ENCODE measurements at places on chromosomes 2 and 18. TPM values are rescaled to one million over a fixed set of nuclear protein-coding genes. Genes with fewer than 3 reads are reported as not detected.

DNA sequence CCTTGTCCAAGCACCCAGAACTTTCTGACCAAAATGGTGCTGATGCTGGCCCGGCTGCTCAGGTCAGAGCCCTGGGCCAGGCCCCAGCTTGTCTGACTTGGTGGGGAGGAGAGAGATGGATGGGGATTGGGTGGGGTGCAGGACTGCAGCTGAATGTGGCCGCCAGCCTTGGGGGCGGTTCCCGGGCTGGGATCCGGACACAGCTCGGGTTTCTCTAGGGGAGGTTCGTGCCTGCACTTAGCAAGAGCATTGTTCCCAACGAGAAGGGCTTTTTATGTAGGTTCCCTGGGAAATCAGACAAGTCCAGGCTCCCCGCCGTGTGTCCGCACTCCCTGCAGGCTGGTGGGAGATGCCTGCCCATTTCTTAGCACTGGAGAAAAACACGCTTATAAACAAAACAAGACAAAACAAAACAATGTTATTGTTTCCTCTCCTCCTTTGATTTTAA, 50.5 kb upstream of the HS6ST1 start:
- H3K27ac ChIP-seq = no peak overlapping the region
- no peak for DNase-seq
- H3K4me3 ChIP-seq = no peak overlapping the region
- H3K4me1 ChIP-seq = no peaks in the 10 kb centered on the region

GRCh38 chr2:218343591-218343990, 13.1 kb upstream of the CATIP start:
- H3K27ac ChIP-seq = no peak overlapping the region
- no peaks in the 10 kb centered on the region for H3K27me3 ChIP-seq
- DNase-seq = no peak
- H3K4me3 ChIP-seq = no peak overlapping the region

GRCh38 chr2:199384043-199384442, 73.7 kb downstream of the SATB2 start:
- no peaks in the 10 kb centered on the region for H3K27me3 ChIP-seq
- DNase-seq = no peak
- H3K36me3 ChIP-seq = no peaks in the 10 kb centered on the region
- H3K27ac ChIP-seq = no peak overlapping the region

DNA sequence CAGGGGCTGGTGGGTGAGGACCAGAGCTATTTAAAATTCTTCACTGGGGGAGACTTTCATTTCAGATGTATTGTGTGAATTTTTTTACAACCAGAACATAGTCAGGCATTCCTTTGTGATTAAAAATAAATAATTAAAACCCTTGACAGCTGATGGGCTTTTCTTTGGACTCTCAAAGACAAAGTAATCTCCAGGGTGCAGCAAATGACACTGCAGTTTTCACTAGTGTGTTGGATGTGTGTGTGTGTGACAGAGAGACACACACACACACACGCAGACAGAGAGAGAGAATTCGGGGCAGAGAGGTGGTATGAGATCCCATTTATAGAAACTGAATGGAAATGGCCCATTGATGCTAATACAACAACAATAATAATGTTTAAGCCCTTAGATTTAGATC, 10.3 kb upstream of the GALNT14 start:
- no peak overlapping the region for H3K4me3 ChIP-seq
- no peak for DNase-seq
- H3K27ac ChIP-seq = no peak overlapping the region
- no peaks in the 10 kb centered on the region for H3K4me1 ChIP-seq

DNA sequence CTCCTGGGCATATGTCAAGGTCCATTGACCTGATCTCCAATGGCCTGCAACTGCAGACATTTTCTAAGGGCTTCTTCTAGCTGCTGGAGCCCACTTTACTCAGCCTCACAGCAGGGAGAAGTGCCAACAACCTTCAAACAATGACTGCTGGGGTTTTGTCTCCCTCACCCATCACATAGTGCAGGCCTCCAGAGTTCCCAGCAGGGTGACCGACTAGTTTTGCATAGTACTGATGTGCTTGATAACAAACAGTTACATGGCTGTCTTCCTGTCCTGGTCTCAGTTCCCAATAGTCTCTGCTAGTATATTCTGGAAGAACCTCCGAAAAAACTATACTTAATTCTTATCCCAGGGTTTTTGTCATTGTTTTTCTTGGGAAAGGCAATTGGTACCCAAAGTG, 10.4 kb upstream of the NETO1 start:
- H3K4me1 ChIP-seq = no peaks in the 10 kb centered on the region
- no peaks in the 10 kb centered on the region for H3K27me3 ChIP-seq
- H3K27ac ChIP-seq = no peak overlapping the region
- no peaks in the 10 kb centered on the region for H3K36me3 ChIP-seq
- no peak overlapping the region for H3K4me3 ChIP-seq

GRCh38 chr2:152766928-152767327, 48.5 kb downstream of the ARL6IP6 start:
- peaks cover 8% of the 10 kb centered on the region for H3K36me3 ChIP-seq
- H3K27ac ChIP-seq = no peak overlapping the region
- no peaks in the 10 kb centered on the region for H3K27me3 ChIP-seq
- H3K4me3 ChIP-seq = no peak overlapping the region
- DNase-seq = no peak

- H3K36me3 ChIP-seq = no peaks in the 10 kb centered on the region
- H3K4me1 ChIP-seq = no peaks in the 10 kb centered on the region
- DNase-seq = no peak
Measured at GRCh38 chr2:233699424-233700027, 6.8 kb downstream of the UGT1A6 start.

GRCh38 chr2:64769392-64770044, 115.8 kb upstream of the SERTAD2 start:
- no peak overlapping the region for H3K27ac ChIP-seq
- H3K36me3 ChIP-seq = no peaks in the 10 kb centered on the region
- H3K27me3 ChIP-seq = no peaks in the 10 kb centered on the region

DNA sequence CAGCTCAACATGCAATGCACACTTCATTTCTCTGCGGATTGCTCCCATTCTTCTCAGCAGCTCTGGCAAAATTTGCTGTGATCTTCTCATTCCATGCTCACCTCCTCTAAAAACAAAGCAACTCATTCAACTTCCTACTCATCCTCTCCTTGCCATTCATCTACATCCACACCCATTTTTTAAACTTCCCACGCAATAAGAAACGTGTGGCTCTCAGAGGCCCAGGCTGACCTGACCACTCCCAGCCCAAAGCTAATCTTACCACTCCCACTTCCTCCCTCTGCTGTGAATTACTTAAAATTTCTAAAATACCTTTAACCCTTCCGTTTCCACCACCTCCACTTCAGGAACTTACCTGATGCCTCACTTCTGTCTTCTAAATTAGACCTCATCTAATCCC, 15.2 kb downstream of the ABCB11 start:
- H3K4me1 ChIP-seq = no peaks in the 10 kb centered on the region
- no peak overlapping the region for H3K27ac ChIP-seq
- no peaks in the 10 kb centered on the region for H3K36me3 ChIP-seq
- no peaks in the 10 kb centered on the region for H3K27me3 ChIP-seq
- no peak for DNase-seq

GRCh38 chr2:48205137-48205798, 299.0 kb upstream of the FBXO11 start:
- H3K27ac ChIP-seq = no peak overlapping the region
- no peaks in the 10 kb centered on the region for H3K4me1 ChIP-seq
- no peaks in the 10 kb centered on the region for H3K27me3 ChIP-seq
- H3K4me3 ChIP-seq = no peak overlapping the region
- no peaks in the 10 kb centered on the region for H3K36me3 ChIP-seq
- DNase-seq = no peak

GRCh38 chr2:4404363-4404762, 701.0 kb downstream of the DCDC2C start:
- no peak overlapping the region for H3K27ac ChIP-seq
- no peaks in the 10 kb centered on the region for H3K36me3 ChIP-seq
- DNase-seq = no peak
- no peaks in the 10 kb centered on the region for H3K27me3 ChIP-seq

- no peak overlapping the region for H3K27ac ChIP-seq
- no peaks in the 10 kb centered on the region for H3K36me3 ChIP-seq
- H3K4me3 ChIP-seq = no peak overlapping the region
- H3K4me1 ChIP-seq = no peaks in the 10 kb centered on the region
- H3K27me3 ChIP-seq = no peaks in the 10 kb centered on the region
Measured at GRCh38 chr2:98781822-98782221, 50.9 kb upstream of the MGAT4A start.

DNA sequence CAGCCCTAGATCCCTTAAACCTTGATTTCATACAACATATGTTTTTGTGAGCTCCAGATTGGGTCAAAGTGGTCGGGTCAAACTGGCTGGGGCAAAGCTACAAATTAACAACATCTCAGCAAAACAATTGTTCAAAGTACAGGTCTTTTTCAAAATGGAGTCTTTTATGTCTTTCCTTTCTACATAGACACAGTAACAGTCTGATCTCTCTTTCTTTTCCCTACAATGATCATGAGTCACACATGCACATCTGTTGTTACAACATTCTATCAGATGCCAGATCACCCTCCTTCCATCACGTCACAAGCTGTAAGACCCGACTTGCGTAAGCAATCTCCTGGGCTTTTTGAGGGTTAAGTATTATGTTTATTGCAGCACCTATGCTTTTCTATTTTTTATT, 55.1 kb downstream of the RHOB start:
- no peaks in the 10 kb centered on the region for H3K4me1 ChIP-seq
- H3K36me3 ChIP-seq = no peaks in the 10 kb centered on the region
- DNase-seq = no peak
- H3K4me3 ChIP-seq = no peak overlapping the region

DNA sequence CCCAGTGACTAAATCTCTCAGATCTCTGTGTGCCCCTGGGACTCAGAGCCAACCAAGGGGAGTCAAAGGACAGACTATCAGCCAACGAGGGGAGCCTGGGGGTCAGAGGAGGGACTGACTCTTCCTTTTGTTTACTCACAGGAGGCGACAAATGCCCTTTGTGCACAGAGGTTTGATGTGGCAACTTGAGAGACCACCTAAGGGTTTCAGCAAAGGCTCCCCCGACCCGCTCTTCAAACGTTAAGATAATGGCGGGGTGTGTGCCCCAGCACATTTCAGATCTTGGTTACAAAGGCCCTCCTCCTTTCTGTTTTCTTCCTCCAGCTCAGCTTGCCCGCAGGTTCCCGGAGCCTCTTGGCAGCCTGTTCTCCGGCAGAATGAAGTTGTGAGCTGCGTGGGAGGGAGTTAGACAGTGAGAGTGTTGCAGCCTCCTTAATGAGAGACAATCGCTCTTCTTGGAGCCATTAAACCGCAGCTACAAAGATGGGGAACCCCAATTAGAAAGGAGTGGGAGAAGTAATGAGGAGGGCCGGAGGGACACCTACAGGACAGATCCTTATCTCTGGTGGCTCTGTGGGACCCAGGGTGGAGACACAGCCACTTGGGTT, 76.2 kb downstream of the KIAA2012 start:
- no peaks in the 10 kb centered on the region for H3K36me3 ChIP-seq
- H3K4me1 ChIP-seq = no peaks in the 10 kb centered on the region
- H3K27ac ChIP-seq = no peak overlapping the region
- H3K27me3 ChIP-seq = peaks cover 2% of the 10 kb centered on the region
- no peak for DNase-seq
- no peak overlapping the region for H3K4me3 ChIP-seq

GRCh38 chr18:41604964-41605363, 350.1 kb upstream of the PIK3C3 start:
- no peaks in the 10 kb centered on the region for H3K4me1 ChIP-seq
- no peaks in the 10 kb centered on the region for H3K27me3 ChIP-seq
- H3K36me3 ChIP-seq = no peaks in the 10 kb centered on the region
- no peak overlapping the region for H3K27ac ChIP-seq

GRCh38 chr2:228697456-228697855, 516.0 kb upstream of the SPHKAP start:
- no peak overlapping the region for H3K4me3 ChIP-seq
- H3K27me3 ChIP-seq = no peaks in the 10 kb centered on the region
- DNase-seq = no peak
- no peaks in the 10 kb centered on the region for H3K4me1 ChIP-seq
- no peak overlapping the region for H3K27ac ChIP-seq

DNA sequence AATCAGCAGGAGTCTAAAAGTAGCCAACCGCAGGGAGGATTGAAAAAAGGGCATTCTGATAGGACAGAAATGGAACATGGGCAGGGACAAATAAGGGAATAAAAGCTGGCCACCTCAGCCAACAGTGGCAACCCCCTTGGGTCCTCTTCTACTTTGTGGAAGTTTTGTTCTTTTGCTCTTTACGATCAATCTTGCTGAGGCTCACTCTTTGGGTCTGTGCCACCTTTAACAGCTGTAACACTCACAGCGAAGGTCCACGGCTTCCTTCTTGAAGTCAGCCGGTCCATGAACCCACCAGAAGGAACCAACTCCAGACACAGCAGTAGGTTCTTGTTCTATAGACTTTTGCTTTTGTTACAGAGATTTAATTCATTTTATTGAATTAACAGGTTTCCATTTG, 285.4 kb upstream of the CDH20 start:
- no peaks in the 10 kb centered on the region for H3K36me3 ChIP-seq
- no peak for DNase-seq
- no peaks in the 10 kb centered on the region for H3K27me3 ChIP-seq
- no peaks in the 10 kb centered on the region for H3K4me1 ChIP-seq
- H3K27ac ChIP-seq = no peak overlapping the region
- no peak overlapping the region for H3K4me3 ChIP-seq

DNA sequence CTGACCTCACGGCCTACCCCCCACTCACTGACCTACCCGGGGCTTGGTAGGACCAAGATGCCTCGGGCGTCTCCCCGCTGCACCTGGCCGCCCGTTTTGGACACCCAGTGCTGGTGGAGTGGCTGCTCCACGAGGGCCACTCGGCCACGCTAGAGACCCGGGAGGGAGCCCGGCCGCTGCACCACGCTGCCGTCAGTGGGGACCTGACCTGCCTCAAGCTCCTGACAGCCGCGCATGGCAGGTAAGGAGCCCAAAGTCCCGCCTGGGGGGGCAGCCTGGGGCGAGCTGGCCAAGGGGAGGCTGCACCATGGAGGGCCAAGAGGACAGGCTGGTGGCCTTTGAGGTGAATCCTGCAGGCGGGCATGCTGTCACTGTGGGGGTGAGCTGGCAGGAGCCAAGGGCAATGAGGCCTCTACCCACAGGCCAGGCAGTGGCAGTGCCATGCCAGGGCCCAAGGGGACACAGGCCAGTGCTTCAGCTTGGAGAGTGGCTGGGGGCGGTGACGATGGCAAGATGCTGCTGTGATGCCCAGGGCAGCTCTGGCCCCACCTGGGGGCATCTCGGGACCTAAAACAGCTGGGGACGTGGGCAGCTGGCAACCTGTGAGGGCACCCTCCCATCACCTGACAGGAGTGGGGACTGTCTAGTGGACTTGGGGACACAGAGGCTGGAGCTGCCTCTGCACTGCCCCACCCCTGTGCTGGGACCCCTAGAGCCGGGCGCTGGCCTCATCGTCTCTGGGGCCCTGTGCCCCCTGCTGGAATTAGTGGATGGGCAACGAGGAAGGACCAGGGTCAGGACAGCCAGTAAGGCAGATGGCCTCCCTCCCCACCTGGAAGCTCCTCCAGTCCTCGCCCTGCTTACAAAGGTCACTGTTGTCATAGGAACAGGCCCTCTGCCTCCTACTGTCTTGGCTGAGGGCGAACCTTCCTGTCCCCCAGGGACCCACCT, 2.0 kb downstream of the ESPNL start:
- no peaks in the 10 kb centered on the region for H3K27me3 ChIP-seq
- H3K36me3 ChIP-seq = no peaks in the 10 kb centered on the region
- H3K4me1 ChIP-seq = no peaks in the 10 kb centered on the region
- no peak for DNase-seq
- no peak overlapping the region for H3K4me3 ChIP-seq

GRCh38 chr18:79627750-79628294, 51.8 kb upstream of the CTDP1 start:
- no peaks in the 10 kb centered on the region for H3K4me1 ChIP-seq
- H3K36me3 ChIP-seq = no peaks in the 10 kb centered on the region
- no peaks in the 10 kb centered on the region for H3K27me3 ChIP-seq
- H3K27ac ChIP-seq = no peak overlapping the region
- DNase-seq = no peak
- H3K4me3 ChIP-seq = no peak overlapping the region

DSG4 gene
- not detected for total RNA-seq

ITPRIPL1 gene
- 27.8 TPM for total RNA-seq

SLC19A3 gene
- total RNA-seq = not detected

CRYGD gene
- 0.69 TPM for total RNA-seq

ZNF516 gene
- total RNA-seq = 9.9 TPM

KIF1A gene
- not detected for total RNA-seq
